ENCODE measurements at places on chromosomes 11 and 22.

DNA sequence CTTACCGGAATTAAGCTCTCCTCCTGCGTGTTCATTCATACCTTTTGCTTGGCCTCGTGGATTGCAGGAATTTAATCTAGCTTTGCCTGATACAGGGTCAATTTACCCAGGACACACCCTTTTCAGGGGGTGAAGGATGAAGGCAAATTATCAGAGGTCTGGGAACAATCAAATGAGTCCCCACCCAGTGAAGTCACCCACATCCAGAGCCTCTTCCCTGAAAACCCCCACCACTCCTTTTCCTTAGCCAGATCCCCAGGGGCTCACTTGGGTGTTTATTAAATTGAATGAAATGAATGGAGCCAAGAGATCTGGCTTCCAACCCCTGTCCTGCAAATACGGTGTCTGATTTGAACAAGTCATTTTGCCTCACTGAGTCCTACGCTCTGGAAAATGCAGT, 31.0 kb upstream of the LIPT2 start:
- DNase-seq, result no peak

DNA sequence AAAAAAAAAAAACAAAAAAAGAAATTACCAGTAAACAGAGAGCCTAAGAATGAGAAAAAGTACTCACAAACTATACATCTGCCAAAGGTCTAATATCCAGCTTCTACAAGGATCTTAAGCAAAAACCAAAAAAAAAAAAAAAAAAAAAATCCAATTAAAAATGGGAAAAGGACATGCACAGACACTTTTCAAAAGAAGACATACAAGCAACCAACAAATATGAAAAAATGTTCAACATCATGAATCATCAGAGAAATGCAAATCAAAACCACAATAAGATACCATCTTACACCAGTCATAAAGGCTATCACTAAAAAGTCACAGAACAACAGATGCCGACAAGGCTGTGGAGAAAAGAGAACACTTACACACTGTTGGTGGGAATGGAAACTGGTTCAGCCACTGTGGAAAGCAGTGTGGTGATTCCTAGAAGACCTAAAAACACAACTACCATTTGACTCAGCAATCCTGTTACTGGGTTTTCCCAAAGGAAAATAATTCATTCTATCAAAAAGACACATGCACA, 18.3 kb downstream of the MS4A6A start:
- no peak for DNase-seq

DNA sequence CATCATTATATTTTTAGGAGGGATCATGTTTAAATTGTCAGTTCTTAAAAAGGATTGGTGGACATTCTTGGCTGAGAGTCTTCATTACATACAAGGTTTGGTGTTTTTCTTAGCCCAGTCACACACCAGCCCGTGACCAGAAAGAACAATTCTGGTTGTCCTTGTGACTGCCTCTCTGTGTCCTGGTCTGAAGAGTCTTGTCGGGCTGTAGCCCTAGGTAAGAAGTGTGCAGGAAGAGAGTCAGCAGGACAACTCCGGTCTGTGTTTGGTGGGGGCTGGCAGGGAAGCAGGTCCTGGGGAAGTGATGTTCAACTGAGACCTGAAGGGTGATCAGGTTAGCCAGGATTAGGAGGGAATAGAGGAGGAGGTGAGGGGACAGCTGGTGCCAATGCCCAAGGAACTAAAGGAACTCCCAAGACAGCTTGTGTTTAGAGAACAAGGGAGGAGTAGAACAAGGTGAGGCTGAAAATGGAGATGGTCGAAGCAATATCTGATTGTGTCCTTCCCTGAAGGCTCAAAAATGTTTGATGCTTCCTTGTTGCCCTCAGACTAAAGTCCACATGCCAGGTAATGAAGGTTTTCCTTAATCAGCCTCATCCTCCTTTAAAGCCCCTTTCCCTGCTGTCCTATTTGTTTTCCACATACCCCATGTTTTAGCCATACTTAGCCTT, 65.3 kb upstream of the ADORA2A start:
- no peak for DNase-seq

DNA sequence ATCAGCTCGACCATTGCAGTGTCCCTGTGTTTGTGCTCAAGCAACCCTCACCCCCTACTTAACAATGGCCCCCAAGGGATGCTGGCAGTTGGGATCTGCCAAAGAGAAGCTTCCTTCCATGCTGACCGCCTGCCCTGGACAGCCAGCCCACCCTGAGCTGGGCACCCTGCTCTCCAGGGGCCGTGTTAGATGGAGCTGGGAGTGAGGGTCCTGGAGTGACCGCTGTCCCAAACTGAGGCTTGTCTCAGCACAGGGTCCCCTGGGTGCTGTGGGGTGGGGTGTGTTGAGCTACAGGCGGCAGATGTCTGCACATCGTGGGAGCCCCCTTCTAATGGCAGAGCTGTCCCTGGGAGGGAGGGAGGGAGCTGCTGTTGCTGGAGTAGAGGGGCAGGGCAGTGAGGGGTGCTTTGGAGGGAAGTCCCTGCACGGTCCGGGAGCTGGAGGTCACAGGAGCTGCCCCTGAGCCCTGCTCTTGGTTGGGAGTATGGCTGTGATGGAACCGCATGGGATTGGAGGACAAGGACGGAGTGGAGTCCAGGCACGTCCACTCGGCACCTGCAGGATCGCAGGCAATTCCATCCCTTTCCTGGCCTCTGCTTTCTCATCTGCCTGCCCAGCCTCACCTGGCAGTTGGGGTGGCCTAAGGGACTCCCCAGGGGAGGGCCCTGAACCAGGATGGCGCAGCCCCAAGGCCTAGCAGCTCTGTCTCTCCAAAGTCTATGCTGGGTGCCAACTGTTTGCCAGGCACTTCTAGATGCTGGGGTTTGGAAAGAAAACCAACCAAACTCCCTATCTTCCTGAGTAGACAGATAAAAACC, 126.3 kb downstream of the ARHGAP8 start:
- DNase-seq, result no peak

GRCh38 chr11:118910309-118911112, 15.2 kb downstream of the BCL9L start:
- DNase-seq, result no peak

- no peak for DNase-seq
Observed at GRCh38 chr11:8333376-8333775, 69.7 kb upstream of the LMO1 start.

GRCh38 chr11:96219981-96220623, 122.9 kb downstream of the MAML2 start:
- no peak for DNase-seq

DNA sequence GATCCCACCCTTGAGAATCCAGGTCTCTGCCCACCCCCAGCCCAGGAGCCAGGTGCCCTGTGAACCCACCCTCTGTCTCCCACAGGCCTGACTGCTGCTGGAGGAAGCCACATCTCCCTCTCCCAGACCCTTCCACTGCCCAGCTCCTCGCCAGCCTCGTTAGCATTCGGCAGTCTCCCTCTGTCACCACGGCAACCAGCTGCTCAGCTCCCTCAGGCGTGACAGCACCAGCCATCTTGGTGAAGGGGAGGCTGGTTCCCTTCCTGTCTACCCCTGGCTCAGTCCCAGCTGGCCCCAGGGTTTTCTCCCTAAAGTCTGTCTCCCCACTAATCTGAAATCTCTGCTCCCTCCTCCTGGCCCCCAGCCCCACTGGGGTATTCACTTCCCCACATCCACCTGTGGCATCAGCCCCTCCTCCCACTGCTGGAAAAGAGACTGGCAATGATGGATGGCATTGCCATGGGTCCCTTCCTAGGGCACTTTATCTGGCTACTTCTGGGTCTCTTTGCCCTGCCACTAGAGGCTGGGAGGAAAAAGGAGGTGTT, 28.1 kb downstream of the NRXN2 start:
- no peak for DNase-seq

GRCh38 chr22:23259916-23260644, 79.8 kb downstream of the BCR start:
- DNase-seq, result no peak

GRCh38 chr11:36109850-36110606, 166.2 kb downstream of the LDLRAD3 start:
- no peak for DNase-seq

DNA sequence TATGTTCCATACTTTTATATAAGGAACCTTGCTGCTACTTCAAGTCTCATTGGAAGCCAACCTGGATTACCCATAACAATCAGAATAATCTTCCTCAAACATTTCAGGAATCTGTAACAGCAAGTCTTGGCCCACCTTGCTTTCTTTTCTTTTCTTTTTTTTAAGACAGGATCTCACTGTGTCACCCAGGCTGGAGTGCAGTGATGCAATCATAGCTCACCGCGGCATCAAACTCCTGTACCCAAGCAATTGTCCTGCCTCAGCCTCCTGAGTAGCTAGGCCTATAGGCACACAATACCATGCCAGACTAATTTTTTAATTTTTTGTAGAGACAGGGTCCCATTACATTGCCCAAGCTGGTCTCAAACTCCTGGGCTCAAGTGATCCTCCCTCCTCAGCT, 29.3 kb upstream of the PRDM10 start:
- DNase-seq, result no peak

DNA sequence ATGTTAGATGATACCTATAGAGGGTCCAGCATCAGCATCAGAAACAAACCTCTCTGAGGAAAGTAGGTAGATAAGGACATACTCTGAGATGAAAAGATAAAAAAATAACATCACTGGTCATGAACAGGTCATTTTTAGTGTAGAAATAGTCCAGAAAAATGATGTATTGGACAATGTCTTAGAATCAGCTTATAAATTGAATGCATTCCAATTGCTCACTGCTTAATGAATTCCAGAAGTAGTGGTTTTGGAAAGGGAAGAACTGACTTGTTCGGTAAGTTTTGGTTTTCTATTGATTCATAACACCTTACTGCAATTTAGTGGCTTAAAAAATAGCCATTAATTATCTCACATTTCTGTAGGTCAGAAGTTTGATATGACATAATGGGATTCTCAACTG, 929.5 kb upstream of the CCDC90B start:
- DNase-seq, result no peak

DNA sequence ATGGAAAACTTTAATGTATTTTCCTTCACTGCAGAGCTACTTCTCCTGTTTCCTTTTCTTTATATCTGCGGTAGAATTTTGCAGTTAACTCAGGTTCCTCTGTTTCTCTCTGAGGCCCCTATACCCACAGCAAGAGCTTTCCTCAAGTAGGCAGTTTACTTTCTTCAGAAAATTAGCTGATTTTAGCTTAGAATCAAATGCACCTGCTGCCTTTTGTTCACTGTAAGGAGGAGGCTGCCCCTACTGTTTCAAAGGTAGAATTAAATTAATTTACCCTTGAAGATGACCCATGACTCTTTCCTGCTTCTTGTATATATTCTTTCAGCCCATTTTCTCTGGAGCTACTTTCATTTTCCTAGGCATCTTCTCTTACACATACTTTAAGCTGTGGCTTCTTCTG, 68.7 kb upstream of the GDPD4 start:
- DNase-seq, result no peak

GRCh38 chr11:112156956-112157766, 6.7 kb downstream of the IL18 start:
- no peak for DNase-seq

- no peak for DNase-seq
Observed at GRCh38 chr11:96309016-96309642, 33.9 kb downstream of the MAML2 start.

- no peak for DNase-seq
Observed at GRCh38 chr11:120310870-120311269, 14.2 kb upstream of the TLCD5 start.

- peak; percentile 62 for DNase-seq
Observed at GRCh38 chr22:37218771-37219411, 6.6 kb upstream of the SSTR3 start.

DNA sequence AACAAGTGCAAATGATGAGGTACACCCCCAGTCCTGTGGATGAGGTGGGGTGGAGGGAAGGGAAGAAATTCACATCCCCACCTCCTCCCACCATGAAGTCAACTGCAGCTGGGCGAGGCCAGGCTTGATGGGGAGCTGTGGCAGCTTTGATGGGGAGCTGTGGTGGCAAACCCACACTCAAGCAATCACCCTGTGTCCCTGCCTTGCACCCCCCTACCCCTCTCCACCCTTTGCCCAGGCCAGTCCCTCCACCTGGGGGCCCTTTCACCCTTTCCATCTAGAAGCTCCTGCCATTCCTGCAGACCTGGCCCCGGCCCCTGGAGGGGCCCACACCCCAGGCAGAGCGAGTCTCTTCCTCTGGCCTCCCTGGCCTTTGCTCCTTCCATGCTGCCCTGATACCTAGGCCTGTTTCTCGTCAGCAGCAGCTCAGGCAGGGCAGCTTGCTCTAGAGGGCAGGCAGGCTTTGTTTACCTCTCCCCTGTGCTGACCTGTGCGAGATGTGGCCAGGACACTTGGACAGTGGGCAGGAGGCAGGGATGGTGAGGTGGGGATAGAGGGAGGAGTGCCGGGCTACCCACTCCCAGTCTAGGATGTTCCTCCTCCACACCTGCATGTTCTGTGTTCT, 4.5 kb upstream of the FGF3 start:
- DNase-seq, result no peak

DNA sequence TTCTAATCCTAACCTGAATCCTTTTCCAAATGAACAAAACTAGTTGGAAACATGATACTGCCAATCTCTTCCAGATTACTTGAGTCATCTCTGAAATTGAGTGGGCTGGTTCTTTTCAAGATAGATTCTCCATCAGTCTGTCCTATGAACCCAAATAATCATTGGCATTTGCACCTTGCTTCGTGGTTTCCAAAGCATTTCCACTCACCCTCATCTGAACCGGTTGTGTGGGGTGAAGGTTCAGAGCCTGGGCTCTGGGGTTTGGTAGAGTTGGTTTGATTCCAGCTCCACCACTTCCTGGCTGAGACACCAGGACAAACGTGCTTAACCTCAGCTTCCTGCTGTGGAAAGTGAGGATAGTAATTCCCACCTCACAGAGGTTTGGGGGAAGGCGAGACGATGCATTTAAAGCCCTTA, 206.4 kb upstream of the E2F8 start:
- no peak for DNase-seq

Data from stimulated activated CD4-positive, alpha-beta T cell treated with anti-CD3 and anti-CD28 coated beads, TNF-alpha, amount 100 ng/mL, for 4 hours (primary cell).